SK-N-DZ (cell line): ENCODE measurements at places on chromosomes 16 and 17.
A peak's percentile ranks its signal among the peaks of the same experiment; 100 is the strongest.

GRCh38 chr16:678209-678857, 1.9 kb upstream of the STUB1 start:
- no peak for DNase-seq

DNA sequence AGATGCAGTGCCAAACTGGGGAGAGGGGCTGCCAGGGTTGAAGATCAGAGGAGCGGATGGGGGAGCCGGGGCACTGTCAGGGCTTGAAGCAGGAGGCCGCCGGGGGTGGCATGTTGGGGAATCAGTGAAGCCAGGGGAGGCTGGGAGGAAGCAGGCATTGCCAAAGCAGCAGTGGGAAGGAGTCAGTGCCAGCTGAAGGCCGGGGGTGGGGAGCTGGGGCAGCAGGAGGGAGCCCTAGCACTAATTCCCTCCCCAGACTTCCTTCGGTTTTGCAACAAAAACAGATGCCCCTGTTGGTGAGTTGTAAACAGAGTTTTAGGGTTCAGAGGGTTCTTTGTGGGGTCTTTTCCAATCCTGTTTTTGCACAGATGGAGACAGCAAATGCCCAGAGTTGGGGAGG, 10.9 kb upstream of the TAC4 start:
- no peak for DNase-seq

- peak; percentile 87 for DNase-seq
Observed at GRCh38 chr17:44779211-44780025, 20.6 kb downstream of the ADAM11 start.

- no peak for DNase-seq
Observed at GRCh38 chr16:81583893-81584631, 139.5 kb downstream of the CMIP start.

DNA sequence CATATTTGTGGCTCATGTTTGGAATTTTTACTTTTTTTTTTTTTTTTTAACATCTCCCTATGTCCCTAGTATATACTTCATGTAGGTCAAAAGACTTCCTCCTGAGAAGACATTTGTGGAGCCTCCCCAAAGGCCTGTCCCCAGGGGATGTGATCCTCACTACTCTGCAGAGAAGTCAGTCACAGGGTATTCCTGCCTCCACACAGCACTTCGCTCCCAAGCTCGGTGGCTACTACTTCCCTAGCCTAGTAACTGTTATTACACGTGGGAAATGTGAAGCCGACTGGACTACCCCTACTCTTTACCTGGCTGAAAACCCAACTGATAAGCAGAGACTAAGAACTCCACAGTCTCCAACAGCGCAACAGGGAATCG, 116.8 kb downstream of the HIC1 start:
- DNase-seq, result no peak

- no peak for DNase-seq
Observed at GRCh38 chr16:88763502-88764053, 21.4 kb downstream of the PIEZO1 start.

DNA sequence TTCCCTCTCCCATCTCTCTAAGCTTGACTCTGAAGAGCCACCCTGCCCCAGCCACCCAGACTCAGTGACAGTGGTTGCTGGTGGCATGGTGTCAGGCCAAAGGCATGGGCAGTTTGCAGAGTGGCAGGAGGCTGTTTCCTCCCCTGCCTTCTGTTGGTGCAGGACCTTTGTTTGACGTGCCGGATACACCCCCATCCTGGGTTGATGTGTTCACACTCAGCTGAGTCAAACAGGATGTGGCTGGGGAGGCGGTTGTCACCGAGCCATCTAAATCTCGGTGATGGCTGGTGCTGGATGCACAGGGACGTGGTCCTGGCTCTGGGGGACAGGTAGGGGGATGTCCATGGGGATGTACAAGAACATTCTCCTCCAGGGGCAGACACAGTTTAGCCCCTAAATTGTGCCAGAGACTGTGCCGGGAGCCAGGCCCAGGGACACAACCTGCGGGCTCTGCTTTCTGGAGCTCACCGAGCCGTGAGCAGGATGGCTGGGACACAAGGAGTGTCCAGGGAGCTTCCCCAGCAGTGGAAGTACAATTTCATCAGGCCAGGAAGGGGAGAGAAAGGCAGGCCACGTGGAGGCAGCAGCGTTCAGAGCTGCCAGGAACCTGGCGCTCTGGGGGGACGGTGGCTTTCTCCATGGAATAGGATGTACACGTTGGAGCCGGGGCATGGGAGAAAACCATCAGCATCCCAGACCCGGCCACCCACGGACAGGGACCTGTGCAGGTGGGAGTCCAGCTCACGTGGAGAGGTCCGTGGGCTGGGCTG, 264.2 kb downstream of the SEC14L1 start:
- DNase-seq, result no peak

DNA sequence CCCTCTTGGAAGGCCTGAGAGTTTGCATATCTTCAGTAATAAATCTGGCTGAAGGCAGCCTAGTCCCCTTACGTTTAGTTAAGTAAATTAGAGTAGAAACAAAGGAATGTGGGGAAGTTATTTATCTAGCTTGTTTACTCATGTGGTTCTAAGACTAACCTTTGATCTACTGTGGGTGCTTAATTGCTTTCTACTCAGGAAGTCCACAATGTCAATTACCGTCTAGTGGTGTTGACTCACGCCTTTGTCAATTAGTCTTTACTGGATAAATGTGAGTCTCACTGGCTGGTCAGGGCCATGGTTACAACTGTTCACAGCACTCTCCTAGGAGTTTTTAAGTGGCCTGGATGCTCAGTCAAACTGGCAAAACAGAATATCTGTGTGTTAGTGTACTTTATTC, 2338.4 kb downstream of the TP53TG3F start:
- DNase-seq, result no peak

DNA sequence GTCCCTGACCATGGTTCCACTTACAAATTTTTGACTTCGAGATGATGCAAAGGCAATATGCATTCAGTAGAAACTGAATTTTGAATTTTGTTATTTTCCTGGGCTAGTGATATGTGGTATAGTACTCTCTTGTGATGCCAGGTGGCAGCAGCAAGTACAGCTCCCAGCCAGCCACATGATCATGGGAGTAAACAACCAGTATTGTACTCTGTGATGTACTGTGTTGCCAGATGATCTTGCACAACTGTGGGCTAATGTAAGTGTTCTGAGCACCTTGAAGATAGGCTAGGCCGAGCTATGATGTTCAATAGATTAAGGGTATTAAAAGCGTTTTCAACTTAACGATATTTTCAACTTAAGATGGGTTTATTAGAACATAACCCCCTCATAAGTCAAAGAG, 250.8 kb downstream of the STX8 start:
- DNase-seq, result no peak

DNA sequence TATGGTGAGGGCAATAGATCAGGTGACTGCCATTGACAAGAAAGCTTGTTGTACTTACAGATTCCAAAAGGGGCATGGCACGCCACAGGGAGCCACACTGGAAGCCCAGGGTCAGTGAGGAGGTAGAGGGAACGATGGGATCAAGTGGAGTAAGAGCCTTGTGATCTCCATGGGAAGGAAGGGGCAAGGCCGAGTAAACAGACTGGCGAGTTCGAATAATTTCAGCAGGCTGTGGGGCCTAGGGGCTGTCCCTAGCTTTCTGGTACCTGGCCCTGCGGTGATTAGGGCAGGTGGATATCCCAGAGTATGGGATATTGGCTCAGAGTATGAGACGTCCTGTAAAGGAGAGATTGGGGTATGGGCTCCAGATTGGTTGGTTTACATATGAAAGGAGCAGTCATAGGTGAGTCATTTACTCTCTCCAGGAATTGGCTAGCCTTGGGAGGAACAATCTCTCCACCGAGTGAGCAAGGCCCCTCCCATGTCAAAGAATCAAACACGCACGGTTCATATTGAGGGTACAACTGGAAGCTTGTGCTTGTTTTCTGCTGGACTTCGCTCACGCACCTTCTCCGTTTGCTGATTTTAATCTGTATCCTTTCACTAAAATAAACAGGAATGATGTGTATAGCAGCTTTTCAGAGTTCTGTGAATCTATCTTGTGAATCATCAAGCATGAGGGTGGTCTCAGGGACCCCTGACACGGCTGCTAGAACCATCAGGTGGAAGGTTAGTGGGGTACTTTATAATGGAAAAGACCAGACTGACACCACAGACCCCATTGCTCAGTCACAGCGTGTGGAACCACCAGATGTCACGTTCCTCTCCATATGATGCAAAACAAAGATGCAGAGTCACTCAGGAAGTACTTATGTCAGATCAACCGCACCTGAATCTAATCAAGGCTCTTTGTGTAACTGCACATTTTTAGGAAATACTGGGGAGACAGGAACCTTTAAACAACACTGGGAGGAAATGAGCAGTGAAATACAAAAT, 27.9 kb downstream of the GABARAPL2 start:
- peak; percentile 27 for DNase-seq

DNA sequence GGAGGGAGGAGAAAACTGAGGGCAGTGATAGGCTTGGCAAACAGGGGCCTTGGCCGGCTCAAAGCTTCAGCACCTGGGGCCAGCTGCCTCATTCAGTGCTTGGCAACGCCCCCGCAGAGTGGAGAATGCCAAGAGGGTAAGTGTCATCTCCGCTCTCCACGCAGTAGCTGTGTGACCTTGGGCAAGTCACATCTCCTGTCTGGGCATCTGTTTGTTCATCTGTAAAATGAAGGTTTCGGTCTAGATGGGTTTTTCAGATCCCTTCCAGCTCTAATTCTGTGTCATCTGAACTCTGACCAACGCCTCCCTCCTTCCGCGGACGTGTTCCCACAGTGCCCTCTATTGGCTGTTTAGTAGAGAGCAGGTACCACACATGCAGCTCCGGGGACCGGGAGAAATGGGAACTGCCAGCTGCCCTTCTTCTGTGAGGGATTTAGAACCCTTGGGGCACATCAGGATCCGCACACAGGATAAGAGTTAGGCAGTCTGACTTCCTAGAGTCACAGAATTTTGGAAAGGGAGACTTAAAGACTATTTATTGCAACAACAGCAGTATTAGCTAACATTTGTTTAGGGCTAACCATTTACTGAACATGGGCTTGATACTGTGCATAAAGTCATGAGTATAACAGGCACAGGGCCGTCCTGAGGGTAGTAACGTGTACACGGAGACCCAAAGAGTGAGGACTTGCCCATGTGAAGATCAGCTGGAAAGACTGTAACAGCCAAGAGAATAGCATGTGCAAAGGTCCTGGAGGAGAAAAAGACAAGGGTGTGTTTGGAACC, 26.8 kb downstream of the GP2 start:
- DNase-seq, result peak; percentile 70

- peak; percentile 84 for DNase-seq
Observed at GRCh38 chr17:76547183-76547641, 7.4 kb downstream of the PRCD start.

DNA sequence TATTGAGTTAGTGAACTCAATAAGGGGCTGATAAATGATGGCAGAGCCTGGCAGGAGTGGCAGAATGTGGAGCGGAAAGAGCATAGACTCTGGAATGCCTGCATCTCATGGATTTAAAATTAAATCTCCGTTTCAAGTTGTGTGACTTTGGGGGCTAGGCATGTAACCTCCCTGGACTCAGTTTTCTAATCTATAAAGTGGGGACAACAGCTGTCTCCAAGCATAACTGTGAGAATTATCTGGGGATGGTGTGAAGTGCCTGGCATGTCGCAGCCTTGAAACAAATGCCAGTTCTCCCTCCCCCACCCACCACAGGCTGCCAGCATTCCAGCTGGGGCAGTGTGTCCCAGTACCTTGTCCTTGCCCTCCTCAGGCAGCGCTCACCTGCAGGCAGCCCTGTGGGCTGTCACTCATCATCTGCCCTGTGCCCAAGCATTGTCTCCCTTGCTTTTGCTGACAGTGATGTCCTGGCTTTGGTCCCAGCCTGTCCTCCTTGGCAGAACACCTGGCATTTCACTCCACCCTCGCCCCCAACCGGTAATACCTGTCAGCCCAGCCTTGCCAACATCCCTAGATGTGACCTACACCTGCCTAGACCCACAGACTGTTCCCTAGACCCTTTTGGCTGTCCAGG, 129.6 kb downstream of the MRM1 start:
- no peak for DNase-seq

DNA sequence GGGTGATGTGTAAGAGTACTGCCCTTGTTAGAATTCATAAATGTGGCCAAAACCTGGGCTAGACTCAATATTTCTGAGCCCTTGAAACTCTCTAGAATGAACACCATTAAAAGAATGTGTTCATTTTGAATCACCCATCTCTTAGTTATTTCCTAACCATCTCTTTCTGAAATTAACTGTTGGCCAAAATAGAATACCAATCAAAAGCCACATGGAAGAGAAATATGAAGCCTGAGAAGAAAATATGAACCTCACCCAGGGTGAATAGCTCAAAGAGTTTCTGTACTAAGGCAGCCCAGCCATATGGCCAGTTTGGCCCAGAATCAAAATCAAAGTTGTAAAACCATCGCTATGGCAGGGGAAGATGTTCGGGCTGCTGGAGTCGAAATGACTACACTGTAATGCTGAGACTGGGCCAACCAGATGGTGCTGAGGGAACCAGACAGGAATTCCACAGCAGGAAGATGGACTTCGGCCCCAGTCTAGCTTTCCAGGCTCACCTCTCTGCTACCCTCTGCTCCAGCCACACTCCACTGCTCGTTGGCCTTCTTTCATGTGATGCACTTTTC, 154.3 kb upstream of the ZFHX3 start:
- DNase-seq, result no peak

- no peak for DNase-seq
Observed at GRCh38 chr17:12974005-12974531, 43.8 kb downstream of the ELAC2 start.

DNA sequence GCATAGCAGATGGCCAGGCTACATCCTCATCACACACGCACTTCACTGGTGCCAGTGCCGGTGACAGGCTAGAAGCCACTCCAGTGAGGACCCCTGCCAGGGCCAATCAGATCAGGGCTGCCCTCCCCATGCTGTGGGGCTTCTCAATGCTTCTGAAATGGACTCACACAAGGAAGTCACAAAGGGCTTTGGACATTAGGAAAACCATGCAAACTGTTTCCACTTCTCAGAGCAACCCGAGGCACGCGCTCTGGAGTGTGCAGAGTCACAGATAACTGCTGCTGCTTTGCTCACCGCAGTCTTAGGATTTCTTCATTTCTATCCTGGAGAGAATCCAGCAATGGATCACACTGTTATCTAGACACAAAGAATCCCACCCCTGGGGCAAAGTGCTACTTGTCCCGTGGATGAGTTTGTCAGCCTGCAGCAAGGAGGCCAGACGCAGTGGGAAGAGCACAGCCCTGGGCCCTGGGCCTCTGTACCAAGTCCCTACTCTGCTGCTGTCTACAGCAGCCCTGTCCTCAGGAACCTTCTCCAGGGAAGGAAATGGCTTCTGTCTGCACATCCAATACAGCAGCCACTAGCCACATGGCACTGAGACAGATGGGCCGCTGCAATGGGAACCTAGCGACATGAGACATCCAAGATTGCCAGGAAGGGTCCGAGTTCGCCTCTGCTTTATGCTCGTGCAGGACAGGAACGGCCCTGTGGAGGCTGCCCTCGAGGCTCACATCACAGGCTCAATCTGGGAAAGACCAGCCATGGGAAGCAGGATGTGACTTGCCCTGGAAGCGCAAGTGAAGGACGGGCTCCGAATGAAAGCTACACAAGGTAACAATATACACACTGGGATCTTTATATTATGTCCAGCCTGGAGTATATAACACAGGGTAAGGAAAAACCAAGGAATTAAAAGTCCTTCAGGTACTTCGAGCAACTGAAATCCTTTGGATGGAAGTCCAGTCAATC, 169.3 kb downstream of the ZFHX3 start:
- DNase-seq, result no peak

- peak; percentile 91 for DNase-seq
Observed at GRCh38 chr17:19977293-19978208, at the start of gene AKAP10. AKAP10 (minus strand) TSS chr17:19977828; CDS start chr17:19977679, 149 bp downstream.

- DNase-seq, result no peak
Observed at GRCh38 chr17:69012895-69013805, 47.6 kb downstream of the ABCA9 start.

GRCh38 chr17:10844621-10845387, 6.9 kb upstream of the PIRT start:
- DNase-seq, result peak; percentile 70
